Activated CD4-positive, alpha-beta T cell treated with anti-CD3 and anti-CD28 coated beads, Interleukin-10, Interleukin-2, amounts not matched to agents 100 ng/mL and 50 ng/mL, durations not matched to agents 16 hours and 8 hours (primary cell): ENCODE measurements at places on chromosomes 3 and 15.
A peak's percentile ranks its signal among the peaks of the same experiment; 100 is the strongest.

GRCh38 chr3:46987743-46988401 is 8.4 kb downstream of the NBEAL2 start:
- DNase-seq = peak; percentile 96

DNA sequence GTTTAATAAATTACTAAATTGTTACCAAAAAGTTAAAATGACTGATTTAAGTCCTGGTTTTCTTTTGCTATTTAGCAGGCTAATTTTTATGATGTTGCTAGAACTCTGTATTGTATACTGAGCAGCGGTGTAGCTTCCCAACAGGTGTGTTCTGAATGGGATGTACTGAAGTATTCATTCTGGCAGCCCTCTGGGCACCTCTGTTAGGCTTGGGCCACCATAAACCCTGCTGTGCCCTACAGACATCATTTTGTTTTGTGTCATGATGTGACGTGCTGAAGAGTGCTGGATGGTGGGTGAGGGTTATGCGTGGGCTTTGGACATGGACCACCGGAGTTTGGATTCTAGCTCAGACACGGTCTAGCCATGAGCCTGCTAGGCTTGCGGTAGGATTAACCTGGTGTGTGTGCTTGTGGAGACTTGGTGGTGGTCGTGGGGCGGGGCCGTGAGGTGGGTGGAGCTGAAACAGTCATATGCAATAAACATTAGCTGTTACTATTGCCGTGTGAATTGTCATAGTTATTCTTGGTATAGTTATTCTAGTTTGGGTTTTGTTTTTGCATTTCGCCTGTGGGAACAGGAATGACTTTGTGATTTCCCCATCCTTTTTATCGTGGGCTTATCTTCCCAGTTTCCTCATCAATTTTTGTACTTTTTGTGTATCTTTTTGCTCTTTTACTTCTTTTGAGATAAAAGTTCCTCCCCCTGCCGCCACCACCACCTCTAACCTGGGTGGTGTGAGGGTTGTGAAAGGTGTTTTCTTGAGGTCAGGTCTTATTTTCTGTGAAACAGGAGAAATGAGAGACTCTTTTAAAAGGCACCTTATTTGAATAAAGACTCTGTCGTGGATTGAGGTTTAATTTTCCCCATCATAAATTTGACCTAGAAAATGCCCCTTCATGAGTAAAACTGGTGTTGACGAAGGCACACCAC is 93.7 kb downstream of the MCTP2 start:
- peak; percentile 50 for DNase-seq

- no peak for DNase-seq
These were observed 111.4 kb downstream of the OPA1 start for GRCh38 chr3:193704431-193704830.

DNA sequence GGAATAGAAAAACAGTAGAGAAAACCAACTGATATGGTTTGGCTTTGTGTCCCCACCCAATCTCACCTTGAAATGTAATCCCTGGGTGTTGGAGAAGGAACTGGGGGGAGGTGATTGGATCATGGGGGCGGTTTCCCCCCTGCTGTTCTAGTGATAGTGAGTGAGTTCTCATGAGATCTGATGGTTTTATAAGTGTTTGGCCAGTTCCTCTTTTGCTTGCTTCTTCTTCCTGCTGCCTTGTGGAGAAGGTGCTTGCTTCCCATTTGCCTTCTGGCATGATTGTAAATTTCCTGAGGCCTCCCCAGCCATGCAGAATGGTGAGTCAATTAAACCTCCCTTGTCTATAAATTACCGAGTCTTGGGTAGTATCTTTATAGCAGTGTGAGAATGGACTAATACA is 48.4 kb downstream of the EOMES start:
- DNase-seq = no peak

DNA sequence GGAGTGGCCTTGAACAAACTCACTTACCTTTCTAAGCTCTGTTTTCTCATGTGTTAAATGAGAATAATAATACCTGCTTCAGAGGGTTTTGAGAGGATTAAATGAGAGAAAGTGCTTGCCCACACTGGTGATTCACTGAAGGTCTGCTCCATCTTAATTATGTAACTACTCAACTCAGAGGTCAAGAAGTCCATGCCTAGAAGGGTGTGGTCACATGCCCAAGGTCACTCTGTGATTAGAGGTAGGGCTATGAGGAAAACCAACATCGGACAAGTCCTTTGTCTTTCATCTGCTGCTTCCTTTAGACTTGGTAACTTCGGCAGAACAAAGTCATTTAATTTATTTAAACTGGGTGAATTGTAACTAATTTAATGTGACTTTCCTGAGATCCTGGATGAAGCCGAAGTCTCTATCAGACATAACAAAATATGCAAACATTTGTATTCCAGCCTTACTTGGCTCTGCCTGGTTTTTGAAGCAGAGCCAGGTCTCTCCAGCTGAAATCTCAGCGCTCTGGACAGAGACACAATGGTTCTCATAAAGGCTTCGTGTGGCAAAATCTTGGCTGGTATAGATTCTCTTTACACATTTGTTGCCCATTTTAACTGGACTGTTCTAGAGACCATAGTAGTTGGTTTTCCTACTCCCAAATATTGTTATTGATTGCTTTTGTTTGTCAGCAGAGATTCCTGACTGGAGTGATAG is 3.0 kb downstream of the CHRNA7 start:
- DNase-seq = no peak

DNA sequence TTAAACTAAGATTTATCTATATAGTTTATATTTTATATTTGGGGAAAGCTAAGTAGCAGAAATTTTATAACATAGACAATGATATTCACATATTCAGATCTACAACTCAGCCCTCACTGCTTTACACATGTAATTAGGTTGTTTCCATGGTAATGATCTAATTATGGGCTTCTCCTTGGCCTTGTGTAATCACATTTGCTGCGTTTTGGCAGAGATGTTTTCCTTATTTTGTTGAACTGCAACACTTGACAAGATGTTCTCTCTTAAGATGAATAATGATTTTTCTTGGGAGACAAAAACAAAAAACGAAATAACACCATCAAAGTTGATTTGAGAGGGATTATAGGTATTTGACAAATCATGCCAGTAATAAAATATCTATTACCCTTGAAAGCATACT is 635.6 kb upstream of the TBL1XR1 start:
- no peak for DNase-seq

DNA sequence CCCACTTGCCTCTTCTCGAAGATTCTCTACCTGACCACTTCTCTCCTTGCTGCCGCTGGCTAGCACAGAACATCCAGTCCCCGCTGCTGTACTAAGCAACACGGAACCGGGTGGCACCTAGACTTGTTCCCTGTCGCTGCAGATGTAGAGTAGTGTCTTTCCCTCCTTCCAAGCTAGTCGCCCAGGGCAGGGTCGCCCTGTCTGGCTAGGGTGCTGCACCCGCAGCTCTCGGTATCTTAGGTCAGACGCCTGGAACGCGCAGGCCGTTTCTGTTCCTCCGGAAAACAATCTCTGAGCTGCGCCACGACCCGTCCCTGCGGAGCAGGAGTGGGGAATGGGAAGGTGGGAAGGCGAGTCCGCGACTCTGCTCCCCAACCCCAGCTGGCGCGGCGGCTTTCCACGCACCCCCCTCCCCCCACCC is 758 bp upstream of the SNX33 start:
- no peak for DNase-seq

GRCh38 chr3:67109651-67110204 is 111.6 kb downstream of the KBTBD8 start:
- peak; percentile 15 for DNase-seq

DNA sequence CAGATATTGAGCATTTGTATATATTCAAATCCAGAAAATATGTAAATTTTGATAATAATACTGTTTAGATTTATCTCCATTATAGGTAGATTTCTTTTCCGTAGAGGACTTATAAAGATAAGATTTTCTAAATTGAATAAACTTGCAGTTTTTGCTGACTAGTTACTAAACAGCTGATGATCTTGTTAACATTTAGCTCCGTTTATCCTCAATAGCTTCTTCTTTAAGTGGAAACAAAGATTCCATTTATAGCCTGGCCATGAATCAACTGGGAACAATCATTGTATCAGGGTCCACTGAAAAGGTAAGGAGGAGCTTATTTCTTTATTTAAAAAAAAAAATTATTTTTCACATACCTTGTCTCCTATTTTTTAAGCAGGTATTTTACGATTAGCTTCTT is 16.7 kb downstream of the WDR48 start:
- no peak for DNase-seq

- DNase-seq = no peak
These were observed 77.0 kb downstream of the TMEM108 start for GRCh38 chr3:133115176-133115575.

- no peak for DNase-seq
These were observed 2.3 kb upstream of the INSYN1 start for GRCh38 chr15:73755481-73755880.

GRCh38 chr3:44232407-44232806 is 9.3 kb upstream of the TOPAZ1 start:
- DNase-seq = peak; percentile 7

GRCh38 chr3:186609247-186609868 is 3.5 kb upstream of the AHSG start:
- peak; percentile 23 for DNase-seq

- peak; percentile 40 for DNase-seq
These were observed 949 bp upstream of the RFC4 start for GRCh38 chr3:186807231-186807630.

- DNase-seq = no peak
These were observed 1.4 kb downstream of the PTPRG start for GRCh38 chr3:61562721-61563312.

- DNase-seq = no peak
These were observed 268.0 kb downstream of the LPP start for GRCh38 chr3:188421836-188422540.

DNA sequence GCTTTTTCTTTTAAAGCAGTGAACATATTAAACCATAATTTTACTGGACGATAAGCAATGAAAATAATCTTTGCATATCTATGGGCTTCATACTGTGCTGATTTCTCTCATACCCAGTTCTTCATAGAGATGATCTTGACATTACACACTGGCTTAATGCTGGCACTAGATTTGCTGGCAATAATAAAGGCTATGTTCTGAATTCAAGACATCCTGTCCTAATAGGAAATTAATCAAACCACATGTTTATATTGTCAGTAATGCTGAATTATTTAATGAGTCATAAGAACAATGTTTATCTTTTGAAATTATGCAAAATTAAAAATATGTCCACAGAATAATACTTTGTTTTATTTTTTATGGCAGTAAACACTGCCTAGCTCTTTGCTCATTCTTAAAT is 643.2 kb downstream of the OTOL1 start:
- no peak for DNase-seq
